Activated CD4-positive, CD25-positive, alpha-beta regulatory T cell treated with anti-CD3 and anti-CD28 coated beads, Interleukin-2, amount 50 U/mL, for 16 hours (primary cell): ENCODE measurements at places on chromosomes 3 and 15.

GRCh38 chr3:29521293-29521692 is 240.4 kb downstream of the RBMS3 start:
- no peak for DNase-seq

GRCh38 chr3:2944628-2945027 is 165.5 kb downstream of the IL5RA start:
- no peak for DNase-seq

DNA sequence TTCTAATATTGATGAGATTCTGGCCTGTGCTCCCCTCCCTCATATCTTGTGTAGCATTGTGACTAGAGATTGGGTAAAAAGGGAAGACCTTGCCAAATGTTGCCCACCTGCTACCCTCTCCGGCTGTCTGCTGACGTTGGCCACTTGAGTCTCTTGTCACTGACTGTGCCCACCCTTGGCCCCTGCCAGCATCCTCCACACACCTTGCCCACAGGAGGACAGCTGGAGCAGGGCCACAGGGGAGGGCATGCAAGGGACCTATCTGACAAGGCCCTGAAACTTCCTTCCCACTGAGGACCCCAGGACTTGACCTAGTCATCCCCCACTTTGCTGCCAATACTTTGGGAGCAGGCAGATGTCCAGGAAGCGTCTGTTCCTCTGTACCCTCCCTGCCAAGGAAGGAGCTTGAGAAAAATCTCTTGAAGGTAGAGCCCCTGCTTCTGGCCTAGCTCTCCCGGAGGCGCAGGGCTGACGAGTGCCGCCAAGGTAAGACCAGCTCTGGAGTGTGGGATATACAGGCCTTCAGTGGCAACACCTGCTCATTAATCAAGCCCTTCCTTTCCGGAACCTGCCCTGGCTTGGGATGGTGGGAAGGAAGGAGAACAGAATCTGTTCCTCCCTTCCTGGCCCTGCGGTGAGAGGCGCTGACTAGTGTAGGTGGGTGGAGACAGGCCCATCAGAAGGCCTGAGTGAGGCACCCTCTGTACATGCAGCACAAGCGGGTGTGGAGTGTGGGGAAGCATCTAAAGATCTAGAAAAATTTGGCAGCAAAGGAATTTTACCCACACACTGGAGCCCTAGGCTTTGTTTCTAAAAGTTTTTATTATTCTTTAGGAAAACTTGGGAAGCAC is 4.9 kb upstream of the PAK6 start:
- DNase-seq, result no peak

DNA sequence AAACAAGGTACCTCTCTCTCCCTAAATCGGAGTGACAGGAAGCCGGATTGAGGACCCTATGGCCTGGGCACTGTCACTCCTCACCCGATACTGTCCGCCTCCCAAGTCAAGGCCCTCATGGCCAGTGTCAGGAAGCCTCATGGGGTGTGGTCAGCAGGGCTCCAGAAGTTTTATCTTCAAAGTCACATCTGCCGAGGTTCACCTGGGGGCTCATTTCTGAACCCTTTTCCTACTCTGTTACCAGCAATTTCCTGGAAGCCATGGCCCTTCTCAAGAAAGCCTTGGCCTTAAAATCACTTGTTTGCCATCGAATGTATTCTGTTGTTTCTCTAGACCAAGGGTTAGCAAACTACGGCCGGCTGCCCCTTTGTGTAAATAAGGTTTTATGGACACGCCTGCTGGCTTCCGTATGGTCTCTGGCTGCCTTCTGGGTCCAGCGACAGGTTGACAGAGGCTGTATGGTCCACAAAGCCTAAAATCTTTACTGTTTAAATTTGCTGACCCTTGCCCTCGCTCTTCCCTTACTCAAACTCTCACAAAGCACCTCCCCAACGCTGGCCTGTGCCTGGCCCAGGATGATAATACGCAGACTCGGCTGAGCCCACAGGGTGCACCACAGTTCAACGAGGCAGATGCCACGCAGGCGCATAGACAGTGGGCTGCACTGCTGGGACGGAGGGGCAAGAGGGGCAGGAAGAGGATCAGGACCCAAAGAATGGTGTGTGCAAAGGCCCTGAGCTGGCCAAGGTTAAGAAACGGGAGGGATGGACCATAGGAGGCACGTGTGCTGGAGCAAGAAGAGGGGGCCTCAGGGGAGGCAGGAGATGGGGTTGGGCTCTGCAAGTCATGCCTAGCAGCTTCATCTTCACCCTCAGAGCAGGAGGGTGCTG is 24.7 kb upstream of the DUSP7 start:
- DNase-seq, result no peak

- no peak for DNase-seq
Observed at GRCh38 chr3:133788024-133788423, 17.6 kb upstream of the SRPRB start.
